Dermis blood vessel endothelial cell (primary cell): ENCODE measurements at places on chromosomes 2 and 18. TPM values are rescaled to one million over a fixed set of nuclear protein-coding genes. Genes with fewer than 3 reads are reported as not detected.

- DNase-seq = no peak
Observed at GRCh38 chr2:141523199-141523598, 607.6 kb downstream of the LRP1B start.

- no peak for DNase-seq
Observed at GRCh38 chr18:78679613-78680260, 299.9 kb upstream of the SALL3 start.

DNA sequence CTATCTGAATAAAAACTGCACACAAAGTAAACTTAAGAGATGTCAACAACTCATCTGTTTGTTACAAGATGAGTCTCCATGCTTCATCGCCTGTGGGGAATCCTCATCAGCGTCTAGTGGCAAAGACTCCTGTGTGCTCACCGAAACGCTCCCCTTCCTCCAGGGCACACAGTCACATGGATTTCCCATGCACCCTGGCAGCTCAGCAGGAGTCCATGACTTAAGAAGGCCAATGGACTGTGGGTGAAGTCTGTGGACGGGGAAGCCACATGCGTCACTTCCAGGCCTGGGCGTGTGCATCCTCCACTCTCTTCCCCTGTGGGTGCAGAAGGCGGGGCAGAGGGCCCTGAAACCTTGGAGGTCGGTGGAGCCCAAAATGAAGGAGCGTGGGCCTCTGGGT is 41.1 kb downstream of the ID2 start:
- DNase-seq = no peak

GRCh38 chr2:68320118-68320641 is 431 bp upstream of the CNRIP1 start:
- no peak for DNase-seq

DNA sequence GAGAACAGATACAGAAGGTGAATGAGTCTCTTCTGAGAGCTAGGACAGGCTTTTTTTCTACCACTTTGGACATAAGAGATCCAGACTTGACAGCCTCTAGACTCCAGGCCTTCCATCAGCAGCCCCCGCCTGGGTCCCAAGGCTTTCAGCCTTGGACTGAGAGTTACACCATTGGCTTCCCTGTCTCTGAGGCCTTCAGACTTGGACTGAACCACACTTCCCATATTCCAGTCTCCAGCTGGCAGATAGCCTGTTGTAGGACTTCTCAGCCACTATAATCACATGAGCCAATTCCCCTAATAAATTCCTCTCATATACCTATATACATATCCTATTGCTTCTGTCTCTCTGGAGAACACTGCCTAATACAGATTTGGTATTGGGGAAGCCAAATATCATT is 128.2 kb downstream of the MCFD2 start:
- DNase-seq = no peak

GRCh38 chr2:239227661-239228371 is 173.0 kb downstream of the HDAC4 start:
- no peak for DNase-seq

Gene SCN3A
- 6.1 and 12.0 TPM in 2 replicates for total RNA-seq

DNA sequence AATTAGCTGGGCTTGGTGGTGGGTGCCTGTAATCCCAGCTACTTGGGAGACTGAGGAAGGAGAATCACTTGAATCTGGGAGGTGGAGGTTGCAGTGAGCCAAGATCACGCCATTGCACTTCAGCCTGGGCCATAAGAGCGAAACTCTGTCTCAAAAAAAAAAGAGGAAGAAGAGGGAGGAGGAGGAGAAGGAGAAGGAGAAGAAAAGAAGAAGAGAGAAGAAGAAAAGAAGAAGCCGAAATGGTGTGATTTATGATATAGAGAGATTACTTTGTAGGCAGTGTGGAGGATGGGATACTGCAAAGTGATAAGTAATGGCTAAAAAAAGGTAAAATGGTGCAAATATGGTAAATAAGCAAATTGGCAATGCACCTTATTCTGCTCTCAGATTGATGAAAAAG is 25.1 kb downstream of the THNSL2 start:
- DNase-seq = no peak

Gene GALNT5
- total RNA-seq = under 0.01 and 0.09 TPM in 2 replicates

DNA sequence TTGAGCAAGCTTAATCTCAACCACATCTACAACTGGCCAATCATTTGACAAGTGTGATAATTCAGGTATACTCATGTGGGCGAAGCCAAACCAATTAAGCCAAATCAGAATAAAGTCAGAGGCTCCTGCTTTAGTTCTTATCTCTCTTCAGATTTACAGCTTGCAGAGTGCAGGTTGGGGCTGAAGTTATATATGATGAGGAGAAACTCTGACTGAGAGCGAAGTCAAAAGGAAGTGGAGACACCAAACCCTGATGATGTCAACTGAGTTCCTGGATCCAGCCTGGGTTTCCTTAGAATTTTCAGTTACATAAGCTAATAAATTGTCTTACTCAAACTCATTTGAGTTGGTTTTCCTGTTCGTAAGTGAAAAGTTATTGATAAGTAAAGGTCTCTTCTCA is 73.9 kb downstream of the ASXL2 start:
- DNase-seq = no peak

Gene MROH2A
- not detected in 2 replicates for total RNA-seq

GRCh38 chr2:100195942-100196341 is 53.6 kb upstream of the AFF3 start:
- no peak for DNase-seq
